ENCODE measurements at places on chromosomes 6 and 20.

DNA sequence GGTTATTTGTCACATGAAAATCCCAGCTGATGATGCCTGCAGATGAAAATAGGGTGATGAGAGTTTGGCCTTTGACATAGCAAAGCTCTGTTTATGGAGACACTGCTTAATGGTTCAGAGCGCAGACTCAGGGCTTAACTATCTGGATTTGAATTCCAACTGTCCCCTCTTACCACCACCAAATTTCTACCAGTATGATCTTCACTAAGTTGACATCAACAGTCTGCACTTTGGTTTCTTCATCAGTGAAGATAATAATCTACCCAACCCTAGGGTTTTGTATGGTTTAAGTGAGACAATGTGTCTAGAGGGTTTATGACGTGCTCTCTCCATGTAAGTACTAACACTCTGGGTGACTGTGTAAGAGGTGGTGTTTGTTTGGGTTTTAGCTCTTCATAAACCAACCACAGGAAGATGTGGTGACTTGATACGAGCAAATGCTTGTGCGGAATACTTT is 151.4 kb upstream of the TNFAIP3 start:
- DNase-seq = no peak

GRCh38 chr6:56026455-56027180 is 151.2 kb upstream of the BMP5 start:
- no peak for DNase-seq

- DNase-seq = no peak
Observed at GRCh38 chr6:4470698-4471210, 305.4 kb upstream of the CDYL start.

DNA sequence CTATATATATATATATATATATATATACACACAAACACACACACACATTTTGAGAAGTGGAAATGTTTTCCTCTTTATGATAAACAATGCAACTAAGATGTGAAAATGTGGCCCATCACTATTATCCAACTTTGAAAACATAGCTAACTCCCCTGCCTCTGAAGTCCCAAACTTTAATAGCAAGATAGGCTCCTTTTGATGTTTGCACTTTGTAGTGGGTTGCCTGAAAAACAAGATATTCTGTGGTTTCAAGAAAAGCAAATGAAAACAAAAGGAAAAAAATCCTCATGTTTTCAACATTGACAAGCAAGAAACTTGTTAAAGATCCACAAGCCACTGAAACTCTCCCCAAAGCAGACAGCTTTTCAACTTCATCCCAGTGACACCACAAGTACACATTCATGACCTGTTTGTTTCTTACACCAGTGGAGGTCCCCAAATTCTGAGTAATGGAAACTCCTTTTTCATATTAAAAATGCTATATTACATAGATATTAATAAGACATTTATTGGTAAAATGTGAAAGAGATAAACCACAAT is 90.0 kb downstream of the IPCEF1 start:
- DNase-seq = no peak

DNA sequence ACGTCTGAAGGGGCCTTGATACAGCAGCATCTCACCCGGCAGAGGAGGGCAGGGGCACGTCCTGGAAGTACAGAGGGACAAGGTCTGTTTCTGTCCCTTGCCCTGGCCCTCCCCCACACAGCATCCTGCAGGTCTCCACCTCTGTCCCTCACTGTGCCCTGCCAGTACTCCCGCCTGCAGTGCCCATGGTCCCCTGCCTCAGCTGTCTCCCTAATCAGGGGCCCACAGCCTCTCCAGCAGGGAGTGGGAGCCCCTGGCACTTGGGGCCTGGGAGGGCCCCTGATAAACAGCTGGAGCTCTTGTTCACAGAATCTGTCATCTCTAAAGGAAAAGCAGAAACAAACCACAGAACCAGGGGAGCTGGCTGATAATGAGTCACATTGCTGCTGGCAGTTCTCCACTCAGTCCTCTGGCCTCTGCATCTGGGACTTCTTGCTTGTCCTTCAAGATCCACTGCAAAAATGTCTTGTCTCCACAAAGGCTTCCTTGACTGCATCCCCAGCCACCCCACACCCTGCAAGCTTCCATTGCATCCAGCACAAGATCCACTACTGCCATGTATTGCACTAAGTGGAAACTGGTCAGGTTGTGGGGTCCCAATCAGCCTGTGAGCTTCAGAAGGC is 33.2 kb upstream of the TAF8 start:
- peak; percentile 28 for DNase-seq

DNA sequence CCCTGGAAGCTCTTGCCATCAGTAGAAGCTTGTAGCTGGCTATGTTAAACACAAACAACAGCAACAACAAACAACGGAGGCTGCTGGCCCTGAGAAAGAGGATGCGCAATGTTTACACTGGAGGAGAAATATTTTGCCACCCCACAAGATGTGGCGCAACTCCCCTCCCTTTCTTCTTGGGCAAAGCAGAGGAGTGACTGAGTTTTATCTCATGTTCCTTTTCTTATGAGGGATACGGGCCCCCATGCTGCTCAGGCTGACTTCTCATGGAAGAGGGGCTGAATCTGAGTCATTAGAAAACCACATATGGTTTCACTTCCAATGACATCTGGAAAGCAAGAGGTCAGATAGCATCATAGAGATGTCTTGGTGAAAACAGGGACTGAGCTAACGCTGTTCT is 75.9 kb upstream of the HDDC2 start:
- DNase-seq = no peak

GRCh38 chr20:48447456-48447855 is 380.3 kb downstream of the PREX1 start:
- no peak for DNase-seq

GRCh38 chr6:25016014-25016720 is 80.4 kb upstream of the RIPOR2 start:
- no peak for DNase-seq

GRCh38 chr6:5930143-5930770 is 76.5 kb downstream of the NRN1 start:
- no peak for DNase-seq

DNA sequence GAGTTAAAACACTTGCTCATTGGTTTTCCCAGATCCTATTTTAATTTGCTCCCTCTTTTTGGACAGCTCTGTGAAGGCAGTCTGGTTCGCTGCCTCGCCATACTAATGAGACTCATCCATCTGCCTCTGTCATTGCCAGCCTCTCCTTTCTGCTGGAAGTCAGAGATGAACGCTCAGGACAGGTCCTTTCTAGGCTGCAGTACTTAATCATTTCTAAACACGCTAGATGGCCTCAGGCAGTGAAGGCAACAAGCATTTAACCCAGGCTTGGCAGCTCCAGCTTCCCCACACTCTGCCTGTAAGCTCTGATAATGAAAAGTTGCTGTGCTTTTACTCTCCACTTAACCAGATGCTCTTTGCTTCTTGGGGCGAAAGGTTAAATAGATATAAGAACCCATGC is 286.7 kb upstream of the POU3F2 start:
- DNase-seq = no peak

DNA sequence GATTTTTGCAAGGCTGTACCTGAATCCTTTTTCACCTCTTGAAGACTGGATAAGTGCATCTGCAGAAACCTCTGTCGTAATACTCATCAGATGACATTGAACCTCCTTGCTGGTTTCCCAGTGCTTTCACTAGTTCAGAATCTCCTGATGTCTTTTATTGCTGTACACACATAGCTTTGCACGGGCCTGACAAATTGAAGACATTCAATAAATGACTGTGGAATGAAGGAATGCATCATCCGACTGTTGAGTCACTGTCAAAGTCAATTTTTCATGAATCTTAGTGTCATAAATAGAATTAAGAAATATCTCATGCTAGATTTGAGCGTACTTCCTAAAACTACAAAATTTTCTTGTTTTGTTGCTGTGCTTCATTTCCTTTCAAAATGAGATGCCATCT is 598.2 kb upstream of the MAP3K7 start:
- no peak for DNase-seq

GRCh38 chr20:13113731-13114130 is 105.0 kb downstream of the SPTLC3 start:
- no peak for DNase-seq

DNA sequence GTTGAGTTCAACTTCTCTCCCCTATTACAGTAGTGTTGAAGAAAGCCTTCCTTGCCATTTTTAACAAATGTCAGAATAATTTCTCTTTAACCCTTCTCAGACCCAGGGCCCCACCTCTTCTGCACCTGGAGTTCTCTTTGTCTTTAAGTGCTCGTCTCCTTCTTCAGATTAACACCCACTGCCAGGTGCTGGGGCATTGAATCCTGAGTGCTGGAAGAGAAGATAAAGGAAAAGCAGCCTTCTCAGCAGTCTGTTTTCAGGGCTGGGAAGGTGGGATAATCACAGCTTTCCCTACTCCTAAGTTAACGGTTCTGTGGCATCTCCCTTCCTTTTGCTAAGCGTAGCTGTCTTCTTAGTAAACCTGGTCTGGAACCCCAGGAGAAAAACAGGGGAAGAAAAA is 114.6 kb upstream of the TAB2 start:
- no peak for DNase-seq

- no peak for DNase-seq
Observed at GRCh38 chr20:17808782-17809181, 109.0 kb downstream of the BANF2 start.

DNA sequence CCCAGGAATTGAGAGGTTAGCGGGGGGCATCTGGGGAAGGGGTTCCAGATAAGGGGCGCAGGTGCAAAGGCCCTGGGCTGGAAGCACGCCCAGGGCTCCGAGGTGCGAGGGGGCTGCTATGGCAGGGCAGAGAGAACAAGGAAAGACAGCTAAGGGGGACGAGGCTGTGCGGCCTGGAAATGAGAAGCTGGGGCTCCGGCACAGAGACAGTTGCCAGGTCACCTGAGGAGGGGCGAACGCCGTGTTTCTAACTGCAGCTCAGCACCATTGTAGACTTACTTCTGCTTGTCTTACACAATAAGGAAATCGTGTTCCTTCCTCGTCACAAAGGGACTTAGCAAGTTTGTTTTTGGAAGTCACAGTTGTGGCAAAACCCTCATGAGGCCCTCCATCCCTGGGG is 68.9 kb upstream of the TBXT start:
- no peak for DNase-seq

- DNase-seq = no peak
Observed at GRCh38 chr20:44642203-44643153, 9.0 kb downstream of the ADA start.

- no peak for DNase-seq
Observed at GRCh38 chr6:136586295-136586694, 36.1 kb upstream of the MAP7 start.

DNA sequence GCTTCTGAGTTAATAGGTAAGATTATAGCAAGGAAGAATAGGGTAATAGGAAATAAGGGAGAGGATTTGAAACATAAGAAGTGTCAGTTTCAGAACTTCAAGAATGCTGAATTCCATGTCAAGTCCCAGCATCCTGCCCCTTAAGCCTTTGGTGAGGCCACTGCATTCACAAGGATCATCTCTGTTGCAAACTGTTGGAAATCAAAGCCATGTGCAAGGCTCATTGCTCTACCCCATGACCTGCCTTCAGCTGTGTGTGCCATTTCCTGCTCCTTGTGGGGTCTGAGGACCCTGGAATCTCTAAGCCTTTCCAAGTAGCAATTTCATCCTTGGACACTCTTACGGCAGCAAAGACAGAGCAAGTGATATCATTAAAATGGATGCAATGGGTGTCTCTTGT is 203.0 kb downstream of the CDC5L start:
- no peak for DNase-seq

DNA sequence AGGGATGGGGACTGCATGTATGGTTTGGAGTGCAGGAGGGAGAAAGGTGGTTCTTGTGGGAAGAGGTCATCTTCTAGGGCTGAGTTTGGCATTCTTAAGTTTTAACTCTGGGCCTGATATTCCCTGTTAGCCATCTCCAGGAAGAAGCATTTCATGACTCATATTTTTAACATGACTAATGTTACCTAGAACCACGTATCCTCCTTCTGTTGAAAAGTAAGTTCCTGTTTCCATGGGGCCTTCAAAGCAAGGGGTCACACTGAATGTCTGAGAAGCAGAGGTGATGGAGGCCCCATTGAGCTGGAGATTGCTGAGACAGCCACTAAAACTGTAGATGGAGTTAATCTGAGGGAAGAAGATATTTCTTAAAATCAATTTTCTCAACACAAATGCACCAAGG is 30.2 kb downstream of the FAM229B start:
- DNase-seq = no peak

DNA sequence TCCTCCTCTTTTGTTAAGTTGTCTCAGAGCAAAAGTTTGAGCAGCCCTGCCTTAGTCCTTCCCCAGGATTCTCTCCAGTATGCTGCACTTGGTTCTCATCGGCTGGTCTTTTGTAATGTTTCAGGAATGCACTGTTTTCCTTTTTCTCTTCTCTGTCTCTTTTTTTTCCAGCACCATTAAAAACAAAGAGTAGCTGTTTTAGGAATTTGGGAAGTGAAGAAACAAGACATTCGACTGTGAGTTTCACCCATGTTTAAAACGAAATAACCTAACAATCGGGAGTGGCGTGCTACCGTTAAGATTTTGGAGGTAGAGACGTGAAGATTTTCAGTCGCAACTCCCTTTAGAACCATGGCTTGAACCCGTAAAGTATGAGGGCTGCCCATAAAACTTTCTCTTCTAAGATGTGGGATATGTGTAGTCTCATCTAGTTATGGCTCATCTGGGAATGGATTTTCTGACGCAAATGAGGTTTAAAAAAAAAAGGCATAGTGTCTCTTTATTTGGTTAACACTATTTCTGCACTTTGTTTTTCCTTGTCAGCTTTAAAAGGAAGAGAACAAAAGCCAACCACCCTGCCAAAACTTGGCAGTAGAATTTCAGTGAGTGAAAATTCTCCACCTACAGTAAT is 35.9 kb upstream of the RAB23 start:
- DNase-seq = no peak

GRCh38 chr20:17437251-17437650 is 93.9 kb downstream of the BFSP1 start:
- DNase-seq = no peak
